ENCODE measurements at places on chromosomes 3 and 15.
A peak's percentile ranks its signal among the peaks of the same experiment; 100 is the strongest.

DNA sequence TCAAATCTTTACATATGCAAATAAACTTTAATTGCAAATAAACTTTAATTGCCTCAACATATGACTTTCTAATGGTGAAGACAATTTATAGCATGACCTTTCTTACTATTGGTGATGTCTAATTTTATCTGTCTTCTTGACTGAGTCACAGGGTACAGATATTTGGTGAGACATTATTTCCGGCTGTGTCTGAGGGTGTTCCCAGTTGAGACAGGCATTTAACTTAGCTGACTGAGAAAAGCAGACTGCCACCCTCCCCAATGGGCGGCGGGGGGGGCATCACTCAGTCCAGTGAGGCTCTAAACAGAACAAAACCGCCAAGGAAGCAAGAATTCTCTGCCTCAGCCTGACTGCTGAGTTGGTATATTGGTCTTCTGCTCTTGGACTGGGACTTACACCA, 160.0 kb downstream of the TBL1XR1 start:
- DNase-seq = no peak

DNA sequence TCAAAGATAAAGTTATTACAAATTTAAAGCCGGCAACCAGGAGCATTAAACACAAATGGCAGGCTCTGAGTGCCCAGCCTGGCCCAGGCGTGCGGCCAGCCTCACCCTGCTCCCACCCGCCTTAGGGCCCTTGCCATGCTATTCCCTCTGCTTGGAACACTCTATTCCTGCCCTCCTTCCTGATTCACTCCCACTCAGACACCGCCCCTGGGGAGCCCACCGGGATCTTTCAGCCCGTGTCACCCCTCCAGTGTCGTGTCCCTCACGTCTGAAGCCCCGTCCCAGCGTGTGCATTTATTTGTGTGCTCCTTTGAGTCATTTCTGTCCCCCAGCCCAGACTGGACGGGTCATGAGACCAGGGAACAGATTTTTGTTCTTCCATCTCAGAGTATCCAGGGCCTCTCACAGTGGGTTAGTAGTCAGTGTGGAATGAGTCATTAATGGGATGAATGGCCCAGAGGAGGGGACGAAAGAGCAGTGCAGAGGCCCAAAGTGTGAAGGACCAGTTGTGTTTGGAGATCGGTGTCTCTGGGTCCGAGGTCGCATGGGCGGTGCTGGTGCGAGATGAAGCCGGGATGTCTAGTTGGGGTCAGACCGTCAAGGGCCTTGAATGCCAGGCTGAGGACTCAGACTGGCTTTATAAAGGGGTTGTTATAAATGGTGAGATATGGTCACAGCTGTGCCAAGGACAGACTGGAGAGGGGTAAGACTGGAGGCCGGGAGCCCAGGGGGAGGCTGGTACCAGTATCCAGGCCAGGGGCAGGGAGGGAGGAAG, 58.9 kb upstream of the SLC6A6 start:
- DNase-seq = no peak

DNA sequence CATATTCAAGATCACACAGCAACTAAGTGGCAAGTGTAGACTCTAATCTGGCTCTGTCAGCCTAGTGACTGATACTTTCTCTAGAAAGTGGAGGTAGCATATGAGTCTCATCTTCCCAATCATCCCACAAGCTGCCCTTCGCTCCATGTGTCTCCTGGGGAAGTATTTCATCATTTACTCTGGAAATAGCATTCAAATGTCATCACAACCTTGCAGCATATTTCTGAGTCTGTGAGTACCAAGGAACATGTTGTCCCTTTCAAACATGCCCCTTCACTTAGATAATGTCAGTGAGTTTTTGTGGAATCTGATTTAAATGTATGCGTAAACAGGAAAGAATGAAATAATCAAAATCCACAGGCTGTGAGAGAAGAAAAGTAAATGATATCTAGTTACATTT, 322.9 kb downstream of the SLC9A9 start:
- DNase-seq = no peak

DNA sequence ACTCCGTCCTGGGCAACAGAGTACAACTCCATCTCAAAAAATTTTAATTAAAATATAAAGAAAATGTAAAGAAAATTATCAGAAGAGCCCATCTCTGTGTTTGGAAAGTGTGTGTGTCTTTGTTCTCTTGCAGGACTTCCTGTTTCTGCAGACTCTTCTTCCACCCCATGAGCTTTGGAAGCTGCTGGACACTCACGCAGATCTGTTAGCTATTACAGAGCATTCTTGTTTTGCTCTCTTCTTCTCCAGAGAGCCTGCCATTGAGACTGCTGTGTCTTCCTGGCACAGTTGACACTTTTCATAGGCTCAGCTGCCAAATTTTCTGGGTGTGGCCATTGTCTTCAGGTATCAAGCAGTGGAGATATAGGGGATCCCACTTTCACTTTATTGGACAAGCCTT, 6.0 kb upstream of the CCR8 start:
- DNase-seq = no peak

DNA sequence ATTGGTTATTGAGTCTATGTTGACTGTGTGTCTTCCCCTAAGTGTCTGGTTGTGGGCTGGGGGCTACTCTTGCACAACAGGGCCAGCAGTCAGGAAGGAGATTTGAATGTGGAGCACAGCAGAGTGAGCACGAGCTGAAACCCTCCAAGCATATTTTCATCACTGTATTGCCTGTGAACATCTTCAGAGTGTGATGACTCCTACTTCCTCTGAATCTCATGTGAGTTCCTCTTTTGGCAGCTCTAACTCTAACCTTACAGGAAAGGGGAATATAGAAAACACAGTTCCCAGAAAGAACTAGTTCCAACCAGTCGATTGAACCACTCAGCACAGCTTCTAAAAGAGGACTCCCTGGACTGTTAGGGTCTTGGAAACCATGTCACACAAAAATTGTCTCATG, 211.6 kb downstream of the RAP2B start:
- no peak for DNase-seq

DNA sequence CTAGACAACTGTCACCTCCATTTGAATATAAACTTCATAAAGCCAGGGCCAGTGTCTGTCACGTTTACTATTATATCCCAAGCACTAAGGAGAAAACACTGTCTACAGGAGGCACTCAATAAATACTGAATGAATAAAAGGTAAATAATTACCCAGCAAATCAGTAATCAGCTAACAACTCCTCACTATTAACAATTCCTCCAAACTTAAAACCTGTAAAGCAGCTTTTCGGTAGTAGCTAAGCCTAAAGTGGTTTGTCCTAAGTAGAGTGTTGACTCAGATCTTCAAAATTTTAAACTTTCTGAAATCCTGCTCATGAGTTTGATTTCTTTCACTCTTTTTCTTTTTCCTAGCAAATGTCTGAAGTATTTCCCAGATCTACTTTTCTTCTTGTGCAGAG, 39.9 kb downstream of the C3orf80 start:
- no peak for DNase-seq

- no peak for DNase-seq
Measured at GRCh38 chr3:299590-300301, 103.2 kb downstream of the CHL1 start.

DNA sequence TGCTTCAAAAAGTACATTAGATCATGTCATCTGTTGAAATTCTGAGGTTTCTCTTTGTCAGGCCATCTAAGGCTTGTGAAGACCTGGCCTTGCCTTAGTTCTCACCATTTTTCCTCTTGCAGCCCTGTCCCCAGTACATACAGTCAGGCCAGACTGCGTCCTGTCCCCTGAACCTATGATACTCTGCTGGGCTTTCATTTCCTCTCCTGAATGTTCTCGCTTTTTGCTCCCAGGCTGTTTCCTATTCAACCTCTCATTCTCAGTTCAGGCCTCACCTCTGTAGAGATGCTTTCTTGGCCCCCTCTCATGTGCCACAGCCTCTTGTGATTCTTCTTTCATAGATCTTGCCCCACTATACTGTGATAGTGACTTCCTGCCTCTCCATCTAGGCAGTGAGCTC, 648.8 kb upstream of the KCNMB2 start:
- no peak for DNase-seq

DNA sequence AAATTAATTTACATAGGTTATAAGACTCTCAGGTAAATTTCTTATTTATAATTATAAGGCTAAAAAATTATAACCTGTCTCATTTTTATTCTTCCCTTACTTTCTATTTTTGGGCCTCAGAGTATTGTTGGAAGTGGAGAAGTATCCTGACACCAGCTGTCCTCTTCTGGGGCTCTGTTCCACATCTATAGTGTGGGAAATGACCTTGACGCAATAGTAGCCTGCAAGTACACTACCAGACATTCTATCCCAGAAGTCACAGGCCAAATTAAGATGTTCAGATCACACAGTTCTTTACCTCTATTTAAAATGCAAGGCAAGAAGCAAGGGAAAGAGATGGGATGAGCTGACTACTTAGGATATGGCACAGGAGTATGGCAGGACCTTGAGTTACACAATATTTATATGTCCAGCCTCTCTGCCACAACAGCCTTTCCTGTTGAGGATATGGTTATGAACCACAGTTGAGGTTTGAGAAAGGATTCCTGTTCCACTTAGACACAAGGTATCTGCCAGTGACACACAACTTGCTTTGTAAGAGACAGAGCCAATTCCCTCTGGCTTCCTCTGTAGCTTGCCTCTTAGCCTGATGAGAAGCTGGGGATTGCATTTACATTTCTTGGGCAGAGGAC, 158.0 kb upstream of the IL12A start:
- no peak for DNase-seq

GRCh38 chr15:66785637-66786036, 83.6 kb downstream of the SMAD6 start:
- peak; percentile 50 for DNase-seq

- no peak for DNase-seq
Measured at GRCh38 chr3:170734735-170735065, 135.3 kb downstream of the RPL22L1 start.

- no peak for DNase-seq
Measured at GRCh38 chr3:3699407-3699806, 99.8 kb upstream of the LRRN1 start.

GRCh38 chr3:5784690-5785089, 597.2 kb downstream of the EDEM1 start:
- DNase-seq = no peak

- DNase-seq = peak; percentile 83
Measured at GRCh38 chr3:148901987-148902791, 37.1 kb downstream of the CPA3 start.

- no peak for DNase-seq
Measured at GRCh38 chr3:150681057-150681456, 22.7 kb downstream of the ERICH6 start.

DNA sequence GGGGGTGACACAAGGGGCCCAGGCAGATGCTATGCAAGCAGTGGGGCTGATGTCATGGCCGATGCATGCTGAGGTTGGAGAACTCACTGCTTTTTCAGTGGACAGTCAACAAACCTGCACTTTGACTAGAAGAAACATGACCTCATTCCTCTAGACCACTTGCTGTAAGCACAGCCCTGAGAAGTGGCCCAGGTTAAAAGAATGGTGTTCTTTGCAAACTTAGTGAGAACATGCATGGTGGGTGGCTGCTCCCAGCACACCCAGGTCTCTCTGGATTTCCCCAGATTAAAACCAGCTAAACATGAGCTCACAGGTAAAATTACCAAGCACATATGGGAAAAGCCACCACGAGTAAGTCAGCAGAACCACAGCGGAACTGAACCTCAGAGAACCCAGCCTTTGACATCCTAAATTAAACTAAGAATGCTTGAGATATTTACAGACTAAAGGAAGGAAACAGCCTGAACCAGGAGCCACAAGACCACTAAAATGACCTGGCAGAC, 15.5 kb downstream of the DLEC1 start:
- DNase-seq = no peak

DNA sequence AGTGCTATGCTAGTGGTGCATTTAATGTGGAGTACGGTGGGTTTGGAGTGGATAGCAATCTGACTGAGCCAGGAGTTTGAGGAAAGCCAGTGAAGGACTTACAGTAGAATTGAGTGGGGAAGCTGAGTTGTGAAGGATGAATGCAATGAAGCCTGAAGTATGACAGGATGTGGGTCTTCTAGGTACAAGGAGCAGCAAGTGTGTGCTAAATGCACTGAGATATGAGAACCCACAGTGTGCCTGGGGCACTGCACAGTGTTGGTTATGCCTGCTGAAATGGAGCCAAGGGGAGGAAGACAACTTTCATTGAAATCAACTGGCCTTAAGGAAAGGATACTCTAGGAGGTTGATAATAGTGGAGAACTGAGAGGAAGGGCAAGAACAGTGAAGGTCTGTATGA, 105.5 kb upstream of the MRPL3 start:
- DNase-seq = no peak

- DNase-seq = peak; percentile 93
Measured at GRCh38 chr15:92801774-92802464, 98.2 kb upstream of the CHD2 start.

- no peak for DNase-seq
Measured at GRCh38 chr3:187314176-187314575, 22.6 kb upstream of the MASP1 start.

- DNase-seq = peak; percentile 53
Measured at GRCh38 chr3:150202711-150203110, 205.4 kb upstream of the TSC22D2 start.

DNA sequence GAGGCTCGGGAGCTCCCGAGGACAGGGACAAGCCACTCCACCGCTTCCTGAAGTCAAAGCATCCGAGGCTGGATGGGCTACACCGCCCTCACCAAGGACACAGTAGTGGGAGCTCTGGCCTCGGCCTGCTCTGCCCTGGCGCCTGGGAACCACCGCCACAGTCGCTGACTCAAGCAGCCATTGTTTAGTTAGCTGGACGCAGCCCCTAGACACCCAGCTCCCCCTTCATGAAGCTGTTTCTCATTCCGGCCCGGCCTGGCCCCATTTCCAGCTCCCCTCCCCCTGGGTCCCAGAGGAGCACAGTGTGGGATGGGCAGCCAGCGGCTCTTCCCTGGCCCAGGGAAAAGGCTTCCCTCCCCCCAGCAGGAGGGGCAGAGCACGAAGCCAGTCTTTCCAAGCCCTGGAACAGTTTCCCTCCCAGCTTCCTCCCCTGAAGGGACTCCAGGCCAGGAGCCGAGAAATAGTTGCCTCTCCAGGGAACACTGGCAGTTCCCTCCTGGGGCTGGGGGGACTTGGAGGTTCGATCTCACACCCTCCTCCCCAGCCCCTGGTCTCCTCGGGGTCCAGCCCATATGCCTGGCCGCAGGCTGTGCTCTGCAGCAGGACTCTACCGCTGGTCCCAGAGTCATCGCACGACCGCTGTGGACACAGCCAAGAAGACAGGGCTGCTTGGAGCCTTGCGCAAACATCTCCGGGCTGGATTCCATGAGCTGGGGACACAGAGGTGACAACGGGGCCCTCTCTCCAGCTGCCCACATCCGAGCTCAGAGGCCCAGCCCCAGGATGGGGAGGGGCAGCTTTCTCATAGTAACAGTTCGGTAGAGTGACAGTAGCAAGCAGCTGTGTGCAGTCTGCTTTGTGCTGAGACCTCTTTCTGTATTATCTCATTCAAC, 10.0 kb downstream of the PLXND1 start:
- DNase-seq = peak; percentile 83

DNA sequence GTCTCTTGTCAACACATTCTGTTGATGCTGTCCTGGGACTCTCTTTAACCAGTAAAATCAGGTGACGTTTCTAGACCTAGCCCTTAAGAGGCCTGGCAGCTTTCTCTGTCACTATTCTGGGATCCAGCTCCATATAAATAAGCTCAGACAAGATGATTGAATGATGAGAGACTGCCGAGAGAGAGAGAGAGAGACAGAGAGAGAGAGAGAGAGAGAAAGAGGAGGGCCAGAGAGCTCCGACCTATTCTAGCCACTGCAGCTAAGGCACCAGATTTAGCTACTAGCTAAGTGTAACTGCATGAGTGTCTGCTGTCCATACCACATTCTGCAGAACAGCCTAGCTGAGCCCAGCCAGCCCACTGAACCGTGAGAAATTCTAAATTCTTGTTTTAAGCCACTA, 36.1 kb upstream of the CTXND1 start:
- DNase-seq = no peak

GRCh38 chr15:69536726-69537512, 84.3 kb downstream of the RPLP1 start:
- no peak for DNase-seq

All from fibroblast of skin of left biceps (primary cell).